ENCODE measurements at places on chromosomes 4 and X.

GRCh38 chrX:133677123-133678063, 262.1 kb upstream of the GPC4 start:
- no peak for DNase-seq

DNA sequence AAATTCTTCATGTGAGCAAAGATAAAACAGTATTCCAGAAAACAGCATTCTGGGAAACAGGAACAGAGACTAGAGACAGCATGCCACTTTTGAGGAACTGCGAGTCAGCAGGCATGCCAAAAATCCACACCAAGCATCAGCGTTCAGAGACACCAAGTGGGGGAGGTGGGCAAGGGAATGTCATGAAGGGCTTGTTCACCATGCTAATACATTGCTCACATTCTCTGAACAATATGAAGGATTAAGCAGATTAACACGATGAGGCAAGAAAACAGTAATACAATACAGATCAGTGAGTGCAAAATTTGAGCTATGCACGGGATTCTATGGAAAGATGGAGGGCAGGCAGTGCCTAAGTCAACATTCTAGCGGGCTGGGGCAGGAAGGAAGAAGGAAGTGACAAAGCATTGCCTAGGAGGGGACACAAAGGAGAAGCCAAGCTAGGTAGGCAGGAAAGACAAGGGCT, 278.3 kb downstream of the FBXW7 start:
- DNase-seq, result no peak

DNA sequence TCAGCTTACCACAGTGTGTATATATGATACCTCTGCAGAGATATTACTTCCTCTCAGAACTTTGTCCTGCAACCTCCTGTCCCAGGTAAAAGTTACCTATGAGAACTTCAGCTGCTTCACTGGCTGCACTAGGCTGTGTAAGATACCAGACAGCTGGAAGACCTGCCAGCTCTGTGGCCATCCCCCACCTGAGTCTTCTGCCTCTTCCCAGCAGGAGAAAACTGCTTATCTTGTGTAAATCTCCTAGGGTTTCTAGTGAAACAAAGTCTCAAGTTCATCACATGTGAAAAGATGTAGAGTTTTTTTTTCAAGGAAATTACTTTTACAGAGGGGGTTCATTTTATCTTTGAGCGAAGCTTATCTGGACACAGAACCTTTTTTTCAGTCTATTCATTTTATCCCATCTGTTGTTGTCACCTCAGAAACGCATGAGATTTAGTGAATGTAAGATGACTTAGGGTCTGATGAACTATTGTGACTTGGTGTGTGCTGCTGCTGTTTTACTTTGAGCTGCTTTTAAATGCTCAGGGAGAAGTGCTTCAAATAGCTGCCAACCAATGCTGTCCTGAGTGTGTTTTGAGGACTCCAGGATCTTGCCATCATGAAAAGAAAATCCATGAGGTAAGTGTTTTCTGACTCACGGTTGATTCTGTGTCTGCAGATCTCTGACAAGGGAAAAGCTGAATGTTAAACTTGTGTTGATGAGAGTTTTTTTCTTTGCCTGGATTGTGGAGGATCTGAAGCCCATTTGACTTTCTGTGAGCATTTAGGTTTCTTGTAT, 187.8 kb downstream of the FRAS1 start:
- DNase-seq, result no peak

- no peak for DNase-seq
Observed at GRCh38 chr4:113331811-113332210, 282.4 kb downstream of the ANK2 start.

GRCh38 chrX:41823402-41823801, 99.4 kb downstream of the GPR82 start:
- DNase-seq, result no peak

- DNase-seq, result no peak
Observed at GRCh38 chr4:144409525-144409924, 236.4 kb upstream of the HHIP start.

Data from stimulated activated CD4-positive, alpha-beta T cell treated with anti-CD3 and anti-CD28 coated beads, TNF-alpha, amount 100 ng/mL, for 4 hours (primary cell).